ENCODE measurements at places on chromosomes 2 and 18.

- DNase-seq = no peak
These were observed 113.6 kb downstream of the MRO start for GRCh38 chr18:50706199-50706598.

DNA sequence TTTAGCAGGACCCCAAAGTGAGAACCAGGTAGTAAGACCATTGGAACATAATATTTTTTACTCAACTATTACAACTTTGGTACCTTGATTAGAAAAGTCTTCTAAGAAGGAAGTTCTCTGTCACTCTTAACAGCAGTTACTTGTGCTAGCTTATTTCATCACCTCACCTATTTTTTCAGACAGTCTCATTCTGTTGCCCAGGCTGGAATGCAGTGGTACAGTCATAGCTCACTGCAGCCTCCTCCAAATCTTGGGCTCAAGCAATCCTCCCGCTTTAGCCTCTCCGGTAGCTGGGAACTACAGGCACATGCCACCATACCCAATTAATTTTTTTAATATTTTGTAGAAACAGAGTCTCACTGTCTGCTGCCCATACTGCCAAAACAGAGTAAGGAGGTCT, 18.0 kb downstream of the ARPC2 start:
- no peak for DNase-seq

DNA sequence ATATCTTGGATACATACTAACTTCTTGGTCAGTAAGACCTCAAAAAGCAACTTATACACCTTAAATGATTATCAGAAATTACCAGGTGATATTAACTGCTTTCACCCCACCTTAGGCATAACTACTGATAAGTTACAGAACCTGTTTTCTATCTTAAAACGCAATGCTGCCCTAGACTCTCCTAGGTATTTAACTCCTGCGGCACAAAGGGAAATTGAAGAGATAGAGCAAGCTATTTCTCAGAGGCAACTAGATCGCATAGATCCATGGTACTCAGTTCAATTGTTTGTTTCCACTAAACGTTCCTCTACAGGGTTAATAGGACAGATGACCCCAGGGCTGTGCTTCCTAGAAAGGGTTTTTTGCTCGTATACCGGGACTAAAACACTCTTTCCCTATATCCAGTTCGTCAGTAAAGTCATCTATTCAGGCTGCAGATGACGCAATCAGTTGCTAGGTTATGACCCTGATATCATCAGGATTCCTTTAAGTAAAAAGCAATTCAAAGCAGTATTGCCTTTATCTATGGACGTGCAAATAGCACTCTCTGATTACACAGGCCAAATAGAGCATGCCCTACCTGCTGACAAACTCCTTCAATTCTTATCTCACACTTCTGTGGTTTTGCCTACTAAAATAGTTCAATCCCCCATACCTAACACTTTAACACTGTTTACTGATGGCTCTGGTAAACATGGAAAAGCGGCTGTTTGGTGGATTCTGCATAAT, 62.3 kb upstream of the MYO3B start:
- DNase-seq = no peak

- no peak for DNase-seq
These were observed 166.7 kb upstream of the ZNF521 start for GRCh38 chr18:25518716-25519053.

- no peak for DNase-seq
These were observed 165.8 kb downstream of the FBXO15 start for GRCh38 chr18:73981796-73982195.

DNA sequence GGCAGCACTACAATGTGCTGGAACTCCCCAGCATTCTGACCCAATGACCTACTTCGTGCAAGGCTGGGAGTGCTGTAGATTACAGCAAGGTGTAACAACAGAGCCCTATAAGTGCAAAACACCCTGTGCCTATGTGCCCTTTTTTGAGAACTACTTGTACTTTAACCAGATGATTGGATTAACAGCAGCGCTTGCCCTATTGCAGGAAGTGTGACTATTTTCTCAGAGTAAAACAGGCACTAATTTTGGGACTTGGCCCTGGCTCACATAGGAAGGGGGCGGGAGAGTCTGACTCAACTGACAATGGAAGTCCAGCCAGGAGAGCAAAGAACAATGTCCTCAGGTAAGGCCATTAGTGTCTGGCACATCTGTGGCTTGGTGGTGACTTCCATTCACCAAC, 35.6 kb upstream of the RNF125 start:
- DNase-seq = no peak

- no peak for DNase-seq
These were observed 9.0 kb upstream of the MATN3 start for GRCh38 chr2:20021405-20022009.

GRCh38 chr2:20649976-20650375, 922 bp downstream of the HS1BP3 start:
- DNase-seq = no peak

DNA sequence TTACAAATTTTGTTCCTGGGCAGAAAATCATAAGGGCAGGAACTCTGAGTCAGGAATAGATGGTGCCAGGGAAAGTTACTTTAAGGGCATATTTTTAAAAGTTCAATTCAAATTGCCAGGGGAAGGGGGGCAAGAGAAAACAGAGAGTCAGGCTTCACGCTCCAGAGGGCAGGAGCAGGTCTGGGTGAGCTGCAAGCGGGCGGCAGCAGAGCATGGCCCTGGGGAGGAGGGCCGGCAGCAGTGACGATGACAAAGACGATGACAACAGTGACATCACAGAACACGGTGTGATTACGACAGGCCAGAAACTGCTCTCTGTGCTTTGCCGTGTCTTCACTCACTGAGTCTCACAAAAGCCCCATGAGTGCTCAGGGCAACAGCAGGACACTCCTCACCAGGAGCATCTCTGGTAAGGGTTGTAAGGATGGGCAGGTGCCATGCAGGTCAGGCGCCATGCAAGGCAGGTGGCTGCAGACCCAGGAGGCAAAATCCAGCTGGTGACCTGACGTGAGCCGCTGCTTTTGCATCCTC, 23.3 kb downstream of the CHST10 start:
- no peak for DNase-seq

- DNase-seq = no peak
These were observed 91.4 kb downstream of the ALPK2 start for GRCh38 chr18:58537272-58538038.

GRCh38 chr2:37782155-37782673, 110.8 kb upstream of the CDC42EP3 start:
- no peak for DNase-seq

- DNase-seq = peak; percentile 86
These were observed at the start of gene PSD4 for GRCh38 chr2:113173542-113174375. Gene PSD4 (plus strand): TSS chr2:113173971. CDS start chr2:113182457, 8,486 bp downstream.

GRCh38 chr2:232815569-232815968, 39.2 kb upstream of the KCNJ13 start:
- DNase-seq = no peak

DNA sequence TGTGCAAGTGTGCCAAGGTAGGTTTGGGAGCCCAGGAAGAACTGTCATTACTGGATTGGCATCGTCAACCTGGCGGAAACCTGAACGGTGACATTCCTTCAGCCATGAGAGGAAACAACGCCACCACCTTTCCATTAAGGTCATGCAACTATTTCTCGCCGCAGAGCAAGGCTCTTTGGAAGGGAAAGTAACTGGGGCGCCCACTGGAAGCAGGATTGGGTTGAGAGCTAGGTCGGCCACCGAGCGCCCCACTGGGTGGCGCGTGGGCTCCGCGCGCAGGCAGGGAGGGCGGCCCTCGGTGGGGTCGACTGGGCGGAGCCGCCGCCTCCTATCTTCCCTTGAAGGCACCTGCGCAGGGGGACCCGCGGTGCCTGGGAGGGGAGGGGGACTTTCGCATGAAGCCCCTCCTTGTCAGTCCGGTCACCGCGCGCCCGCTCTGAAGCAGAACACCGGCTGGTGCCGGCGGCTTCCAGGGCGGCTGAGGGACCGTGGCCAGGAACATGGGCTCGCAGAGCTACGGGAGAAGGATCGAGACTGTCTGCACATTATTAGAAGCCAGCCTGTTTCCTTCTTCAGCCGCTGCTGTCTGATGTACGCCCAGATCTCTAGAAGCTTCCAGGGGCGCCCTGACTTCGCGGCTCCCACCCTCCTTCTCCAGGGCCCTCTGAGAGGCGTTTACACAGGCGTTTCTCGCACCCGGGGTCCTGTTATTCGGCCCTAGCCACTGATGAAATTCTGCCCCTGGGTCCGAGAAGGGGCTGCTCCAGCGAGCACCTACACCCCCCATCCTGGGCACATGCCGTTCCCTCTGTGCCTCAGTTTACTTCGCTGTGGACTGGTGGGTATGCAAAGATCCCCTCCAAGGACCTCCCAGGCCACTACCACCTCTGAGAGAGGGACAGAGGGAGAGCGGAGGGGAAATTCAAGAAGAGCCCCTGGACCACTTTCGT, 27.3 kb upstream of the MAL start:
- no peak for DNase-seq

DNA sequence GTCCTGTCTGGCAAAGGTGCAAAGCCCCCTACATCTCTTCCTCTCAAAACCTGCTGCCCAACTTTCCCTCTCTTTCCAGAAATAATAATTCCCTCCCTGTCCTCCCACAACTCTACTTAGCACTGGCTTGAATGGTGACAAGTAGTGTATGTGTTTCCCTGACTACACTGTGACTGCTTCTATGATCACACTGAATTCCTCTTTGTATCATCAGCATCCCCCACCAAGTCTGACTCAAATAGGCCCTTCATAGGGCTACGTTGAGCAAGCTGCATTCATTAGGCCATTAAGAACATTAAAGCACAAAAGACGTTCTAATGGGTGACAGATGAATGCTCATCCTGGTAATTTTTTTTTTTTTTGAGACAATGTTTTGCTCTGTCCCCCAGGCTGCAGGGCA, 13.7 kb upstream of the ST3GAL5 start:
- DNase-seq = no peak

GRCh38 chr2:42256505-42256904, 87.4 kb downstream of the EML4 start:
- DNase-seq = no peak

Measured in stimulated activated CD4-positive, alpha-beta T cell treated with anti-CD3 and anti-CD28 coated beads, Interleukin-4, amount 100 ng/mL, for 24 hours (primary cell).